Stromal cell of bone marrow (primary cell): ENCODE measurements at places on chromosomes 2 and 18.
A peak's percentile ranks its signal among the peaks of the same experiment; 100 is the strongest.

GRCh38 chr2:224819075-224819474 lies 102.9 kb upstream of the CCDC195 start:
- DNase-seq, result no peak

DNA sequence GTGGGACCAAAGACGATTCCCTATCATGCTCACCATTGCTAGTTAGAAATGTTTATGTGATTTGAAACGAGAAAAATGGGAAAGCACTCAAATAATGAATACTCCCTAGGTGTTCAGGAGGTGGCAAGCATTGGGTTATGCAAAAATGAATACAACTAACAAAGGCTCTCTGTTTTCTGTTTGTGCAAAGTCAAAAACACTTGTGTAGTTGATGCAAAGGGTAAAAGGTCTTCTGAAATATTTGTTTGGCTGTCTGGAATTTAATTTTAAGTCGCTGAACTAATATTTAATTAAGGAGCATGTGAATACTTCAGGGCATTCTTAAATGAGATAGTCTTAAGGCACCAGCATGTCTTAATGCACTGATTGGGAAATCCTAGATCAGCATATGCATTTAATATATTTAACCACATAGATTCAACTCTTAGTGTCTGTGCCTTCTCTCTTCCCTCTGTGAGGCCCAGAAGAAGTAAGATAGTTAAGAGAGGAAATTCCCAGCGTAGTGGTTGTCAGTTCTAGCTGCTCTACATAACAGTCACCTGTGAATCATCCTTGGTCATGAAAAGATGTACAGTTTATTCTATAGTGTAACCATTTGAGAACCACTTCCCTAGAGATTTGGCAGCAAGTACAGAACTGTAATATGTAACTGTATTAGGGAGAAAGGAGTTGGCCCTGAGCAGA lies 111.9 kb downstream of the EPC2 start:
- no peak for DNase-seq

DNA sequence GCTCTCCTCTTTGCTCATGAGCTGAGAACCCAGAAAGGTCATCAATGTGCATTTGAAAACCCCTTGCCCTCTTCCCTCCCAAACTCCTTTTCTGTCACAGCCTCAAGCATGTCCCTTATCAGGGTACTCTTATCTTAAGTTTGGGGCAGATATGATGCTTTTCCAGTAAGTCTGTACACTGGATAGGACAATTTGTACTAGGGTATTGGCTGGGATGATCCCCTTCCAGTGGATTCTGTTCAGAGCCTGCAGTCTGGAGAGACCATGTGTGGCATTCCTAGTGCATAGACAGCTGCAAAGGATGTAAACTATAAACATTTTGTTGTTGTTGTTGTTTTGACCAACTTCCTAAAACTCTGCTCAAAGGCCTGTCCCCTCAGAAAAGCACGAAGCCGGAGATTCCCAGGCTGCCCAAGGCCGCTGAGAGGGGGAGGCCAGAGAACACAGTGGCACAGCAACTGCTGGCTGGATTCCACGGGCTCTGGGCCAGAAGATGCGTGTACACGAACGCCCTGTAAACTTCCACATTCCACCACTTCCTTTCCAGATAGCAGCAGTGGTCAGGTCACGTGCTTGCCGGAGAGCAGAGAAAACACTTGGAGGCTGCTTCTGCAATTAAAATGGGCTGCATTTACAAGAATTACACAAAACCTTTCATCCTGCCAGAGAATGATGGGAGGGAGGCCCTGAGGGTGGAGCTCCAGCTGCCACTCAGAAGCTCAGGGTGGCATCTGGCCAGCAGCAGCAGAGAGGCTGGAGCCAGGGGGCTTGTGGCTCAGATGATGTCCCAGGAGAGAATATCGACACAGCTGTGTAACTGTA lies 42.1 kb downstream of the BMP10 start:
- DNase-seq, result peak; percentile 80

- peak; percentile 13 for DNase-seq
Observed at GRCh38 chr18:3037423-3037915, 24.5 kb upstream of the LPIN2 start.

DNA sequence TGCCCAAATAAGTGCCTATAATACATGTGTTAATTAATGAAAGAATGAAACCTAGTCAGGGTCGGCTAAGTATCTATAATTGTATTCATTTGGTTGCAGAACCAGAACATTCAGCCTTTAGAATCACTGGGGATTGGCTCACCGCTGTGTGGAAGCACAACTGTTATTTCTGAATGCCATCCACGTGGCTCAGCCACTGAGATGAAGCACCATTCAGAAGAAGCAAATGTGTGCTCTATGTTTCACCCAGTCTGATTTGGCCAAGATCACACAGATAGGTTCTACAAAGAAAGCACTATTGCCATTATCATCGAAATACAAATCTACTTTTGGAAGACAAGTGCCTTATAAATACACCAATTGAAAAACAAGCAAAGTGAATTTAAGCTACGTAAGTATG lies 30.6 kb upstream of the SPOPL start:
- no peak for DNase-seq

- no peak for DNase-seq
Observed at GRCh38 chr2:31434911-31435310, 20.4 kb upstream of the XDH start.

GRCh38 chr2:240086563-240086962 lies 33.2 kb upstream of the OR6B3 start:
- no peak for DNase-seq

- no peak for DNase-seq
Observed at GRCh38 chr2:121220995-121221394, 64.0 kb downstream of the TFCP2L1 start.

GRCh38 chr2:201579536-201579935 lies 63.8 kb downstream of the TMEM237 start:
- DNase-seq, result no peak

DNA sequence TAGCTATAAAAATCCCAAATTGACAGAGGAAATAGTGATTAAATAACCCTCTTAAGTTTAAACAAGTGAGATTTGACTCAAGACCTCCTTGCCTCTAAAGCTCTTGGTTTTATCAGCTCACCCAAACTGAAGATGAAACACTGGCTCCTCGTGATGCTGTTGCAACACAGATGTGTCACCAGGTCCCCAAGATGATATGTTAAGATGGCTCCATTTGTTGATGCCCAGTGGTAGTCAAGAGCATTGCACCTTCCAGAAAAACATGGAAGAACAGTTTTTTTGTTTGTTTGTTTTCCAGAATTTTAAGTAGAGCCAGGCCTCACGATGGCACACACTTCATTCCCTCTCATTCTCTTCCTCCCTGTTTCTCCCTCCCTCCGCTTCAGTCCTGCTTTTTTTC lies 399.8 kb downstream of the TXNL1 start:
- DNase-seq, result no peak

- DNase-seq, result no peak
Observed at GRCh38 chr2:241598487-241598886, 38.5 kb downstream of the THAP4 start.

GRCh38 chr2:142495141-142495540 lies 364.3 kb upstream of the LRP1B start:
- DNase-seq, result no peak

DNA sequence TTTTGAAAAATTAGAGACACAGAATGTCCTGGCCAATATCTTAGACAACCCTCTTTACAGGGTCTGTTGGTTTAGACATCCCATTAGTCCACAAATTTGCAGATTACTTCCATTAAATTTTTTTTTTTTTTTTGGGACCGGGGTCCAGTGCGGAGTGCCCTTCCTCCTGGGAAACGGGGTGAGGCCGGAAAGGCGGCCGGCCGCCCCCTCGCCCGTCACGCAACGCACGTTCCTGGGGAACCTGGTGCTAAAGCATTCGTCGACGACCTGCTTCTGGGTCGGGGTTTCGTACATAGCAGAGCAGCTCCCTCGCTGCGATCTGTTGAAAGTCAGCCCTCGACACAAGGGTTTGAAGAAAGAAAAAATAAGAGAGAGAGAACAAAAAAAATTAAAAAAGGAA lies 21.5 kb upstream of the RBFA start:
- DNase-seq, result no peak

- no peak for DNase-seq
Observed at GRCh38 chr18:54043484-54044251, 180.8 kb downstream of the MBD2 start.

DNA sequence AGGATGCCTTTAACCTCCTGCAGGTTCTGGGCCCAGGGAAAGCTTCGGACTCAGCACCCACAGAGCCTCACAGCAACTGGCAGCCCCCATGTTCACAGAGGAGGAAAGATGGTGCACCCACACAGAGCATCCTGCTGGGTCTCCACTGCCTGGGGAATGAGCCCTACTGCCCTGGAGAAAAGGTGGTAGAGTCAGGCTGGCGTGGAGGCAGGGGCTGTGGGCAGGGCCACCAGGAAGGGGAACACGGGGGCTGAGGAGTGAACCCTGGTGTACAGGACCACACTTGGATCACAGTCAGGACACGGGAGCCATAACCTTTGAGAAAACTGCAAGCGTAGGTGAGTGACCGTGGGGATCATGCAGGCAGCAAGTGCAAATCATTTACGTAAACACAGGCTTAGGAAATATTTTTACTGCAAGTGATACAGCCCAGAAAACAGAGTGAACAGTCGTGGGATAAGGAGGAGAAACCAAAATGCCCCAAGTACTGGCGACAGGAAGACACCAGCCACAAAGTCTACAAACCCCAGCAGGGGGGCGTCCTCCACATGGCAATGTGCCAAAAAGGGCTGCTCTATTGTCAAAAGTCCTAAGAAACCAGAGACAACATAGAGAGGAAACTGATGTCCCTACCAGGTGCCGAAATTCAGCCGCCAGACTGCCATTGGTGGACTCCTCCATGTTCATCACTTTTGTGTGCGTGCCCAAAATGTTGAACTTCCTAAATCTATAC lies 27.6 kb downstream of the STAT1 start:
- no peak for DNase-seq

DNA sequence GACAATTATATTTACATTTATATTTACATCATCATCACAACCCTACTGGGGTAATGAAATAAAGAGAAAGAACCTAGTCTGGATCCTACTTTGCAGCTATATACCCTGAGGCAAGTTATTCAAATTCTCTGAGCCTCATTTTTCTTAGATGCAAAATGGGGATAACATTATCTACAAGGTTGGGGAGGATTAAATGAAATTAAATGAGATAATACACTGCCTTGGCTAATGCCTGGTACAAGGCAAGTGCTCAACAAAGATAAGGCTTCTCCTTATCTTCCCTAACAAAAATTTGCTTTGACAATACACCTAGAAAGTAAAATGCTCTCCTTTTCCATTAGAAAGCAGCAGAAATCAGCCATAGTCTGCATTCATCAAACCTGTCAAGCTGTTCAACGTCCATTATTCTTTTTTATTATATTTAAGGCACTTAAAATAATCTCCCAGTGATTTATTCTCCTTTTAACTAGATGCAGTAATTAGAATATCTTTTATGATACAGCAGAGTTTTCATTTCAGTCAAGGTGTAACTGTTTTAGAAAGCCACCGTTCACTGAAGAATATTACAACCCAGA lies 44.8 kb downstream of the TCF4 start:
- no peak for DNase-seq

- no peak for DNase-seq
Observed at GRCh38 chr2:204251158-204251997, 293.9 kb upstream of the PARD3B start.

- DNase-seq, result no peak
Observed at GRCh38 chr18:48531908-48532307, 6.9 kb upstream of the CTIF start.
